ENCODE measurements at places on chromosomes 7 and 10.

DNA sequence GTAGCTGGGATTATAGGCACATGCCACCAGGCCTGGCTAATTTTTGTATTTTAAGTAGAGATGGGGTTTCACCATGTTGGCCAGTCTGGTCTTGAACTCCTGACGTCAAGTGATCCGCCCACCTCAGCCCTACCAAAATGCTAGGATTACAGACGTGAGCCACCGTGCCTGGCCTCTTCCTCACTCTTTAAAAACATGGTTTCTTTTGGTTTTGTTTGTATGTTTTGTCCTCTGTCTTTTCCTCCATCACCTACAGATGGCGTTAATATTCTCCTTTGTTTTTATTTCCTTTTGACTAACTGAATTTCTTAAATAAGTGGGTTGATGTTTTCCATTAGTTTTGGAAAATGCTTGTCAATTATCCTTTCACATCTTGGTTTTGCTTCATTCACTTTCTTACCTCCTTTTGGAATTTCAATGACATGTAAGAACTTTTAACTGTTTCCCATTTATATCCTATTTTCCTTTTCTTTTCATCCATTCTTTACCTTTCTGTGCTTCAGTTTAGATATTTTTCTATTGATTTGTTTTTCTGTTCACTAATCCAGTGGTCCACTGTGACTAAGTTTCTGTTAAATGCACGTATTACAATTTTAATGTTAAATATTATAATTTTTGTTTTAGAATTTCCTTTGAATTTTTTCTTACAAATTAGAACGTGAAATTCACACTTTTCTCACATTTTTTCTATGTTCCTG lies 104.1 kb downstream of the ZNF467 start:
- DNase-seq, result no peak

DNA sequence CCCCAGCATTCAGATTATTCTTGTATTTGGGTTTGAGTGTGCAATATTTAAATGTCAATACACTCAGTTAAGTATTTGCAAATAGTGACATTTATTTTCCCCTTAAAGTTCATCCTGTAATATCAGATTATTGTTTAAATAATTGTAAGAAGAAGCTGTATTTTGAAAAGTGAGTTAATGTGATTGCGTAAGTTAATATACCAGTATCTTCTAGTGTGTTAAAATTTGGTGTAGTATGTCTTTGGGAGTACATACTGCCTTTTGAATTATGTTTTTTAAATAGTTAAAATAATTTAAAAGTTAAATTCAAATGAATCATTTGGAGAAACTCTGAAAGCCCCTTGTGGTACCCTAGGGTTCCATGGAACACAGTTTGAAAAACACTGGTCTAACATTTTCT lies 28.6 kb downstream of the LRMDA start:
- no peak for DNase-seq

- DNase-seq, result no peak
Measured at GRCh38 chr7:28686418-28686800, 271.7 kb downstream of the TRIL start.

DNA sequence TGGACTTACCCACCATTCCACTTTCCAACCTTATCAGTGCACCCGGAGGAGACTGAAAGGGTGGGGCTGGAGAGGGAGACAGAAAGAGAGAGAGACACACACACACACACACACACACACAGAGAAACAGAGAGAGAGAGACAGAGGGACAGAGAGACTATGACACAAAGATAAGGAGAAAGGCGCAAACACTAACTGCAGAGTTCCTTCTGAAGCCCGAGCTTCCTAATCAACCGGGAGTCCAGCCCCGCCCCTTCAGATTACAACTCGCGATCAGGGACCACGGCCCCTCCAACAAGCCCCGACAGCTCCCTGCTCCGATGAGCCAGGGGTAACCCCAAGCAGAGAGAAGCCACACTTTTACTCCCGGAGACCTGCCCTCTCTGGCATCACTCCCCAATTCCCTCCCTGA lies 499 bp downstream of the GAL3ST4 start:
- DNase-seq, result no peak

GRCh38 chr10:36703179-36703578 lies 422.2 kb upstream of the ANKRD30A start:
- DNase-seq, result no peak

All from stimulated activated CD8-positive, alpha-beta memory T cell treated with anti-CD3 and anti-CD28 coated beads, Interleukin-4, amount 100 ng/mL, for 1 hour (primary cell).